ENCODE measurements at places on chromosomes 5 and 9.

- no peak for DNase-seq
Measured at GRCh38 chr5:168878135-168878745, 299.1 kb upstream of the PANK3 start.

DNA sequence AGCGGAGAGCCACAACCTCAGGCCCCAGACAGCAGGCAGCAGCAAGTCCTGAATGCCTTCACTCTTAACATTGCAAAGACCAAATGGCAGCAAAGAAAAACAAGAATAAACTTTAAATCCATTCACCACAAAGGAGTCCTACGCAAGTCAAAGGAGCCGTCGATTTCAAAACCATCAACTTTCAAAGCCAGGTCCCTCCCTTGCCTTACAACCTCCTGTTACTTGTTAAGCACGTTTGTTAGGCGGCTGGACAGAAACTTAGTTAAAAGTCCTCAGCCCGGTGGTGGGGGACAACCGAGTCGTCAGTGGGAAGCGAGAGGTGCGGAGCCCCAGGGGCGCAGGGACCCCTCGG is 938 bp downstream of the LPAR1 start:
- no peak for DNase-seq

GRCh38 chr9:115989831-115990230 is 163.8 kb upstream of the PAPPA start:
- no peak for DNase-seq

DNA sequence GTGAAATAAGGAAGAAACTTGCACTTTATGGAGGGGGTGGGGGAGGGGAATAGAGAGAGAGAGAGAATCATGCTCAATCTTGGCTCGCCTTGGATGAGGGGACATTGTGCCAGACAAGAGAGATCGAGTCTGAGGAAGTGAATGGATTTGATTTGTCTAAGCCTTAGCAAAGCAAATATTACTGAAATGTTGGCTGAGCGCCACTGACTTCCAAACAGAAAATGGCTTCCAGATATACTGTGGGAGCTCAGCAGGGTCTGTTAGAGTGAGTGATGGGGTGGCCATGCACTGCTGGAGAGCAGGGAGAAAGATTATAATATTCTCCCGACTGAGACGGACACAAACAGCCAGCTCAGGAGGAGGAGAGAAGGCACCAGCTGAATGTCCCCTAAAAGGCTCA is 34.5 kb downstream of the BRINP1 start:
- no peak for DNase-seq

DNA sequence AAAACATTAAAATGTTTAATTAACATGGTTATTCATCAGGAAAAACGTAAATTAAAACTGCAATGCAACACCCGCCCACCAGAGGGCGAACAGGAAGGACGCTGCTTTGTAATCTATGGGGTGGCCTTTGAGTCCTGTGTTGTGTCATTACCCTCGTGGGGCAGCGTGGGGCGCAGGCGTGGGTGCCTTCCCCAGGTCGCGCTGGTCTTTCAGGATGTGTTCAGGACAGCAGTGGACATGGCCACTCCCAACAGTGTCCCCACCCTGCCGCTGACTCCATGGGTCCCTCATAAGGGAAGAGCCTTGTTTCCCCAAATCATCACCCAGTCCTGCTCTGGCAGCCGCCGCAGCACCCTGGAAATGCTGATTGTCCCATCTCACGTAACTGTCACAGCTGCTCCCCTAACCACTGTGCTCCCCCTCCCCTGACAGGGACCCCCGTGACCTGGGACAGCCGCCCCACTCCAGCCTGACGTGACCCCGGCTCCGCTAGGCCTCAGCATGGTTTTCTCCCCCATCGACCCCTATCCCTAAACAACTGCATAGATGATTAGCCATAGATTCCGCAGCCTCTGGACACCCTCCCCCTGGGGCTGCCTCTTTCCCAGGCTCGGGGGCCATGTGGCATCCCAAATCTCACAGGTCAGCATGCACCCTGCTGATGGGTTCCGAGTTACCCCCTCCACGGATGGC is 36.4 kb downstream of the GLT6D1 start:
- peak; percentile 70 for DNase-seq

GRCh38 chr5:157506981-157507780 is 47.2 kb downstream of the NIPAL4 start:
- no peak for DNase-seq

- no peak for DNase-seq
Measured at GRCh38 chr5:1959231-1959630, 76.5 kb upstream of the IRX4 start.

DNA sequence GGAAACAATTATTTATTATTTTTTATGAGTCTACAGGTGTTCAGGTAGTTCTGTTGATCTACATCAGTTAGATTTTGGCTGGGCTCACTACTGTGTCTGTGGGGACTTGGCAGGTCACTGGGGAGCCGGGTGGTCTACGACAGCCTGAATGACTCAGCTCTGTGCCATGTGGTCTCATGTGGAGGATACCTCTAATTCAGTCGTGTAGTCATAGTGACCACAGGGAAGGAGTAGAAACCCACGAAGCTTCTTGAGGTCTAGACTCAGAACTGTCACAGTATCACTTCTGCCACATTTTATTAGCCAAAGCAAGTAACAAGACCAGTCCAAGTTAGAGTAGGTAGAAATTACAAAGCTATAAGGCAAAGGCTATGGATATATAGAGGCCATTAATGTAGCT is 64.7 kb upstream of the GRAMD2B start:
- no peak for DNase-seq

GRCh38 chr5:44389823-44390143 is 563 bp upstream of the FGF10 start:
- no peak for DNase-seq

DNA sequence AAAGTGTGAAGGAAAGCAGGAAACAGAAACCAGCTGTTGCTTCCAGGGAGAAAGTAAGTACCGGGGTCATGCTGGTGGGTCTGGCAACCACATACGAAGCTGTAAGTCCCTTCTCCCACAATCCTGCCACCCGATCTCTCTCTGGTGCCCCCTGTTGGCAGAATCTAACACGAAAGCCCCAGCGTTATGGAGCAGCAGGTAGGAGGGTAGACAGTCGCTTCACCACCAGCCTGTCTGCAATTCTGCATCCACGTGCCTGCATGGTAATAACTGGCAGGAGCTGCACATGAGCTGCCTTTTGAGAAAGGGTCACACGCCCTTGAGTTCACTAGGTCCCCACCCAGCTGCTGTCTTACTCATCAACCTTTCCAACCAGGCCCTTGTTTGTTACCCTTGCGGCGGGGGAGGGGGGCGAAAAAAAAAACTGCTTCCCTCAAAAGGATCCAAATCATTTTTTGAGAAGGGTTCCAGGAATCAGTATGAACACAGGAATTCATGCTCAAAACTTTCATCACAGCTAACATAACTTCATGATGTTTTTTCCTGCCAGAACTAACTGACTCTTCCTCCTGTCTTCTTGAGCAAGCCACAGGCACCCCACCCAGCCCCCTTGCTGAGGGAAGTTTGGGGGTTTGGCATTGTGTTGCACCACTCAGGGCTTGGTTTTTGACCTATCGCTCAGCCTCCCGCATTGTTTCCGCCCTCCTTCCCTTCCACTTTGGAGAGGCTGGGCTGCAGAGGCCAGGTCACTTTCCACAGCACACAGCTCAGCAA is 19.6 kb upstream of the TMEM252 start:
- no peak for DNase-seq

GRCh38 chr5:32233220-32233695 is 59.1 kb upstream of the GOLPH3 start:
- DNase-seq = no peak

DNA sequence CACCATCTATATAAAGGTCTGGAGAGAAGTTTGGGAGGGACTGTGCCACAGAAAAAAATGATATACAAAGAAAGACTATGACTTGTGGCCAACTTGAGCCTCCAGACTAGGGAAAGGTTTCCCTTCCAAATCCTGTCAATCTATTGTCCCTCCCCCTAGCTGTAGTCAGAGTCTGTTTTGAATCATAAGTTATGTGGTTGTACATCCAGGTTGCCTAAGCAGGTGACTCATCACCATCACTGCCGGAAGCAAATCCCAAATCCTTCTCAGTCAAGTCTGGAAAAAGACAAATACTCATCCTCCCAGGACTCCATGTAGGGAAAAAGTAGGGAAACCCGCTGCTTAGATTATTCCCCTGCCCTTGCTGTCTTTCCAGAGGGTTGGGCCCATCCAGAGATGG is 235.7 kb downstream of the CDK5RAP2 start:
- DNase-seq = no peak

- no peak for DNase-seq
Measured at GRCh38 chr5:2758632-2759031, 7.2 kb upstream of the IRX2 start.

DNA sequence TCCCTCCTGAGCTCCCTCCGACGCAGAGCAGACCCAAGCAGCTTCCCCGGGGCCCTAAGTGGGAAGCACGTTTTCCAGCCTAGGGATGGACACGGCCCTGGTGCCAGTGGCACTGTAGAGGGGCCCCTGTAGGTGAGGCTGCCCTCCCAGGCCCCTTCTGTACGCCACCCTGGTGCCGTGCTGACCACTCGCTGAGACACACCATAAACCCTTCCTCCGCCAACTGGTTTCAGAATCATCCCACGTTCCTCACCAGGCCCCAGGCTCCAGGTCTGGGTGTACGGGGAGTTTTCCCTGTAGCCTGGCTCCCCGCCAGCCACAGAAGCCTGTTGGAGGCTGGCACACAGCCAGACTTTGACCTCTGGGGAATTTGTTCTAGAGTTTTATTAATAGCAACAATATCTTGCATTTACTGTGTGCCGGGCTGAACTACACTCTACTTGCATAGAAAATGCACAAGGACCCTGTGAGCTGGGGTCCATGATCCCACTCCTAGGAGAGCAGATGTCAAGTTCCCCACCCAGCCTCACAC is 18.2 kb upstream of the WDR38 start:
- DNase-seq = peak; percentile 47

DNA sequence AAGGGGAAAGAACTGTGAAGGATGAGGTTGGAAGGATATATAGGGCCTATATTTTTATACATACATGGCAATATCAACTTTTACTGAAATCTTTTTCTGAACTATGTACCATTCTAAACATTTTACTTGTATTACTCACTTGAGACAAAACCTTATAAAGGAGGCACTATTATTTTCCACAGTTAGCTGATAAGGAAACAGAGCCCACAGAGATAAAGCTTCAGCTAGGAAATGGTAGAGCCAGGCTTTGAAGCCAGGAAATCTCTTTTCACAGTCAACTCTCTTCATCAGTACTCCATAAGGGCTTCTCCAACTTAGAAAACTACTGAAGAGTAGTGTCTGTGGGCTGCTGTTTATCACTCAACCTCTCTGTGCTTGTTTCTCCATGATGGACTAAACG is 613.7 kb downstream of the PRELID2 start:
- no peak for DNase-seq

DNA sequence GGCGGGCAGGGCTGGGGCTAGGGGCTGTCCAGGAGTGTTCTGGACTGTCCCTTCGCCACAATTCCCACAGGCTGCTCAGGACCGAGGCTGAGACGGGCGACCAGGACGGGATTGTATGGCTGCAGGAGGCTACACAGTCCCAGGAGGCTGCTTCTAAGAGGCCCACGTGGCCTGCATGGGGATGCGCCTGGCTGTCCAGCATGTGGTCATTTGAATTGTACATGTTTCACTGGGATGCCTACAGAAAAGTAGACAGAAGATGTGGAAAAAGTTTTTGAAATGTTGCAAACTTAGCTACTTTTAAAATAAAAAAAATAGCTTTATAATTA is 32.6 kb upstream of the SPTLC1 start:
- no peak for DNase-seq

DNA sequence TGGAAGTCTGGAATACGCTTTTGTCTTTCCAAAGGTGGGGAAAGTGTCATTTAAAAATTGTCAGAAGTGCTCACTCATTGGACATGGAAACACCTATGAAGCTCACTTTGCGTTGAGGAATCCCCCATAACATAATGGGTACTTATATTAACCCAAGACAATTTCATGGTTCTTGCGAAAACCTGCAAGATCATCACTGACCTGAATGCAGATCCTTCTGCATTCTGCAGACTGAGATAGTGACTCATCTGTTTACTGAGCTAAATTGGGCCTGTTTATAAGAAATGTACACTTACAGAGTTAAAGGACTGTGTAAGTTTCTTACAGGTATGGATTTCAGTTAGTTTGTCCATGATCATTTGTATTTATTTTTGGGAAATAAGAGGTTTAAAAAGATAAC is 153.0 kb downstream of the HMHB1 start:
- no peak for DNase-seq

- DNase-seq = no peak
Measured at GRCh38 chr9:84111726-84112125, 131.1 kb downstream of the RMI1 start.

DNA sequence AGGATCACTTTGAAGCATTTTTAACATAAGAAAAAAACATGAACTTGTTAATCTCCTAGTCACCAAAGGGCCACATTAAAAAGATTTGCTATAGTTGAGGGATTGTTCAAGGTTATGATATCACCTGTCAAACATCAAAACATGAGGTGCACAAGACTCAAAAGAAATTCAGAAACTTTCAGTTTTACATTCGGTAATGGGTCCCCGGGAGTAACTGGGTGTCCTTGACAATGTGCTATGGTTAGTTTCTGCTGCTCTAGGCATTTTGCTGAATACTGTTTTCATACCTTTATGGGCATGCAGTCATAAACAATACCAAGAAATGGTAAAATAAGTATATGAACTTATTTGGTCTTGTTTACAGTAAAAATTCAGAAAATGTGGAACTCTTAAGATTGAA is 92.8 kb upstream of the EDIL3 start:
- no peak for DNase-seq

DNA sequence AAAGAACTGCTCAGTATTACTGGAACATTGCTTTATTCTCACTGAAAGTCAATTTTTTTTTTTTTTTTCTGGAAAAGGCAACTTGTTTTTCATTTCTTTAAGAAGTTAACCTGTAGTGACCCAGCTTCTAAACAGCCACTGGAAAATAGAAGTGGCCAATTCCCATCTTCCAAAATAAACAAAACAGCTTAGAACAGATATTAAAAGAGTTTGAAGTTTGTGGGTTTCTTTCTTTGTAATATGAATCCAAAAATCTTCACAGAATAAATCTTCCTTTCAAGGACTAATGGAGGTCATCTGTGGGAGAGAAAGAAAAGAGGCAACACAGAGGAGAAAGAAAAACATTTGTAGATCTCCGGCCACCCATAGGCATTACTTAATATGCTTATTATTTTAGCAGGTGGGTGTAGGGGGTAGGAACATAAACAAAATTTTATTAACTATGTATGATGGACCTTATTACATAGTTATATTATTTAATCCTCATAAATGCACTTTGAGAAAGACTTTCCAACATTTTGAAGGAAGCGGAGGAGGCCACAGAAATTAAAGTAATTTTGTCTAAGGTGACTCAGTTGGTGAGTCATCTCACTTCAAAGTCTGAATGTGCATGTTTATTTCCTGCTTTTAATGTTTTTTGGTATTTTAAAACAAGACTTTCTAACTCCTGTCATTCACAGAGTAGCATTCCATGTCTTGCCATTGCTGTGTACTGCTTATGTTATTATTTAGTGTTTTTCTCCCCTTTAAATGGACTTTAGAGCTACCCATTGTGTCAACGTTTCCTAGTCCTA is 1791.8 kb upstream of the WWC1 start:
- no peak for DNase-seq
